ENCODE measurements at places on chromosomes 5 and 9.

DNA sequence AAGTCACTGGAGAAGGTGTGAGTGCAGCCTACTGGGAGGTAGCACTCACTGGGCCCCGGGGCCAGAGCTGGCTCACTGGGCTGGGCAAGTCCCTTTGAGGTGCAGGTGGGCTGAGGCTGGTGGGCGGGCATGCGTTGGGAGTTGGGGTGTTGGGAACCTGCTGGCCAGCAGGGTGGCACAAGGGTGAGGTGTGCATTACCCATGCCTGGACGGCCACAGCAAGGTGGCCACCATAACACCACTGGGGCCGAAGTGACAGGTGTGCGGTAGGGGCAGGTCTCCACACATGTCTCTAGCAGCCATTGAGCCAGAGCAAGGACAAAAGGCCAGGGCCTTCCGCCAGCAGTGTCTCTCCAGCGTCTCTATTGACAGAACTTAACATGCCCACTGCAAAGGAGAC, 22.6 kb downstream of the PRRT1B start:
- no peak for DNase-seq

- DNase-seq = no peak
These were observed 1.7 kb downstream of the ADRA1B start for GRCh38 chr5:159917994-159918393.

- no peak for DNase-seq
These were observed 11.1 kb upstream of the ARAP3 start for GRCh38 chr5:141692919-141693725.

- no peak for DNase-seq
These were observed 25.0 kb downstream of the CCDC69 start for GRCh38 chr5:151198861-151199260.

GRCh38 chr9:130986356-130986965, 22.5 kb upstream of the LAMC3 start:
- DNase-seq = no peak

DNA sequence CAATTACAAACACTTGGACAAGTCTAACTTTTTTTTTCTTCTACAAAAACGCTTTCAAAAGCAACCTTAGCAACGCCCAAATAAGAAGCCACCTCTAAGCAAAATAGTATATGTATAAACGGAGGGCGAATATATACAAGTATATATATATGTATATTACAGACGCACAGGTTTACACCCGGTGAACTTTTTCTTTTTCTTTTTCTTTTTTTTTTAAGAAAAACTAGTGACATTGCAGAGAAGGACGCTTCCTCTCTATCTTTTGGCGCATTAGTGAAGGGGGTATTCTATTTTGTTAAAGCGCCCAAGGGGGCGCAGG, 200 bp downstream of the NPR3 start:
- no peak for DNase-seq

DNA sequence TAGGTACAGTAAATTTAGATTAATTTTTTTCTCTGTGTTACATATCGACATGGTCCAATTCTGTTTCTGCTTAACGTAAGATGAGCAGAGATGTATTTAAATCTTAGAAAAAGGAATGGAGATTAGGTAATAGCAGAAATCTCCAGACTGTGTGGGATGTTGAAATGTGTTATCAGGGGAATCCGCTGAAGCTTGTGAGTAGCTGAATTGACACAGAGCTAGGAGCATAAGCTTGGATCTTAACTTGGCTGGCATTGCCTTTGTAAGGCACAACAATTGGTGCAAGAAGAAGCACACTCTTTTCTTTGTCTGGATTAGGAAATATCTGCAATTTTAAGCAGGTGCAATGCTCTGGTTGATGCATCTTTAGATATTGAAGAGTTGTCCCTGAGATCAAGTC, 53.1 kb downstream of the PLPPR1 start:
- no peak for DNase-seq

DNA sequence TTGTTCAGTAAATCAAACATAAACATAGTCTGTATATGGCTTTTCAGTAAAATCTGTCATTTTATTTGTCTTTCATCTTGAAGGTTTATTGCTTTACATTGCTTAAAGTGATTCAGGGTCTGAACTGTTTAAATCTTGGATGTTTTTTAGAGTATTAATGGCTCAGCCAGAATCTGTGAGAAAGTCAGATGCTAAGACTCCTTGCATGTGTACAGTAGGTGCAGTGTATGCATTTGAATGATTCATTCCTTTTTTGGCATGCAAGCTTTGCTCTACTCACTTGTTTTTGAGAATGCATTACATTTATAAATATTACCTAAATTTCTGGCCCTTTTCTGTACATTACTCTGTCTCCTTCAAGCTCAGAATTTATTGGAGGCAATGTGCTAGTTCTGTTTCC, 271.0 kb upstream of the RIOK2 start:
- no peak for DNase-seq

GRCh38 chr9:93664549-93665120, 88.3 kb downstream of the PHF2 start:
- no peak for DNase-seq

DNA sequence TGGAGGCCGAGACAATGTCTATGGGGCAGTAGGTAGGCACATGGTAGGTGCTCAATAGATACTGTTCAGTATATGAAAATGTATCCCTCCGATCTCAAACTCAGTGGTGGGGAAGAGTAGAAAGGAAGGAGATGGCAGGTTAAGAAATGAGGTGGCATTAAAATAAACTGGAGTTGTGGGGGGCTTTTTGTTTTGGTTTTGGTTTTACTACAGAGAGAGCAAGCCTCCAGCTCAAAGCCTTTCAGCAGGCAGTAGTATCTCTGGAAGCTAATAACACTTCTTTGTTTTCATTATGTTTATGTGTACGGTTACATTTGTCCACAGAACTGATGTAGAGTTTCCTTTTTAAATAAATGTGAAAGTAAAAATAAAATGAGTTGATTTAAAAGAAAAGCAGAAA, 8.6 kb downstream of the MFAP3 start:
- DNase-seq = no peak

- DNase-seq = no peak
These were observed 197.8 kb upstream of the ZNF618 start for GRCh38 chr9:113678119-113678858.

GRCh38 chr9:126407114-126407870, 80.7 kb downstream of the MVB12B start:
- DNase-seq = no peak

- no peak for DNase-seq
These were observed 257.7 kb downstream of the EPB41L4A start for GRCh38 chr5:112161392-112161748.

DNA sequence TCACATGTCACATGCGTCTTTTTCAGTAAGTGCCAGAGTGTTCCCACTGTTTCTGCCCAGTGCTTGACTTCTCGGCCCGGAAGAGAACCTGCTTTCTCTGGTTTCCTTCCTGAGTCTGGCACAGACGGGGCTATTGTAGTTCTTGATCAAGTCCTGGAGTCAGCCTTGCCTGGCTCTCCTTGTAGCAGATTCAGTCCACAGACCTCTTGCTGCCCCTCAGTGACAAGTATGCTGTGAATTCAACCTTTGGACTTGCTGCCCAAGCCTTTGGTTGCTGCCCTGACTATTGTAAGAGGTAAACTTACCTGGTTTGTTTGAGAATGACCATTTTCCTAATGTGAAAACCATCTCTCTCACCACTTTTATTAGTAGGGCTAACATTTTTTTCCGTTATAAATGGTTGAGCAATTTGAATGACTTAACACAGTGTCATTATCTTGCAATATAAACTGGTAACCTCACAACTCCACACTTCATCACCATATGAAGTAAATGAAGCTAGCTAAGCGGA, 24.7 kb downstream of the ZBTB34 start:
- DNase-seq = no peak

DNA sequence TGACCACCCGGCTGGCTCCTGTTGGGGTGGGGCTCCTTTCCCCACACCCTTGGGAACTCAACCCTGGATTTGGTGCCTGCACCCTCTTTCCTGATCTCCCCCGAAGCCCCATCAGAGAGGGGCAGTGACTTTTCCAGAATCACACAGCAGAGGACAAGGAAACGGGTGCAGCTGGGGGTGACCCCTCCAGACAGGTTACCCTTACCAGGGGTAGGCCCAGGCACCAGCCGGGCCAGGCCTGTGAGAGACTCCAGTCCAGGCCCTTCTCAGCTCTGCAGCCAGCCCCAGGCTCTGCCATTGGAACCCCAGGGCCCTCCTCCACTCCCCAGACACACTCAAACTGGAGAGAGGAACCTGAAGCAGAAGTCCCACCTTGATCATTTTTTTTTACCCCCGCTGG, 19.0 kb upstream of the PHYHD1 start:
- DNase-seq = no peak

DNA sequence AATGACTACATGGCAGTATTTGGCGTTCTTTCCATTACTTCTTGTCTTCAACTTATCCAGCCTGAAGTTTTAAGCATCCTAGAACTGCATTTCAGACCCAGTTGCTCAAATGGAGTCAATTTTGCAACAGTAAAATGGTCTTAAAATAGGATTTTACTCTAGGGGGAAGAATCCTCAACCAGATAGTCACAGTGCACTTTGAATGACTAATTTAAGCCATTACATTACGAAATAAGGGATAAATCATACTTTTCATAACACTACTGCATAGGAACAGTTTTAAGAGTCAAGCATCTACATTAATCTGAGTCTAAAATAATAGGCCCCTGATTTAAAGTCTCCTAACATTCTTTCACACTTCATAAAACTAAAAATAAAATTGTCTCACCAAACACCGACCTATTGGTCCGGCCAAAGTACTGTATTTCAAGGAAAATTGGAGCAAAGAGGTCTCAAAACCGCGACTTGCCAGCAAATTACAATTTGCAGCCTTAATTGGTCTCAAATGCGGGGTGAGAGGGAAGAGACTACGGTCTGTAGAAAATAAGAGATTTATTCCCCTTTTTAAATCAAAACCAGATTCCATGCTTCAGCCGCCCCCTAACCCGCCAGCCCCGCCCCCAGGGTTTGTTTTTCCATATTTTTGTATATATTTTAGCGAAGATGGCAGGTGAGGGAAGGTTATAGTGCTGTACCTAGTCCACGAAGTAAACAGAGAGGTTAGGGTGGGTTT, 1.2 kb upstream of the SMARCA2 start:
- no peak for DNase-seq

GRCh38 chr5:51882647-51883046, 499.4 kb downstream of the ISL1 start:
- DNase-seq = no peak

DNA sequence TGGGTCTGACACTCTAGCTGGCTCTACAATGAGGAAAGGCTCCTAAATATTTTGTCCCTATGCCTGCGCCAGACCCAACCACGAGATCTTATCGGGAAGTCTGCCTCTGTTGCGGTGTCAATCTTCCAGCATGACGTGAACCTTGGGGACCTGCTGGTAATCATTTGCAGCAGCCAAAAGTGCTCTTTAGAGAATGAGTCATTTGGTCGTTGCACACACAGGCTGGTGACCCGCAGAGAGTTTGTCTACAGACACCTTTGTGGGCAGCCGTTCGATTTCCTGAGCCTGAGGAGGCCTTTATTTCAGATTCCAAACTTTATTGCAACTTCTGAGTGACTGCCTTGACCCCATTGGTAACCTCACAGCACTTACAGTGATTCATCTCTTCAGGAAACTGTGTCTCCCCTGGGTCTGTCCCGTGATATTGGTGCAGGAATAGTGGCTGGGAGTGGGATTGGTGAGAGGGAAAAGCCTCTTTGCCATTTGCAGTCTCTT, 326.1 kb downstream of the NSG2 start:
- DNase-seq = no peak

DNA sequence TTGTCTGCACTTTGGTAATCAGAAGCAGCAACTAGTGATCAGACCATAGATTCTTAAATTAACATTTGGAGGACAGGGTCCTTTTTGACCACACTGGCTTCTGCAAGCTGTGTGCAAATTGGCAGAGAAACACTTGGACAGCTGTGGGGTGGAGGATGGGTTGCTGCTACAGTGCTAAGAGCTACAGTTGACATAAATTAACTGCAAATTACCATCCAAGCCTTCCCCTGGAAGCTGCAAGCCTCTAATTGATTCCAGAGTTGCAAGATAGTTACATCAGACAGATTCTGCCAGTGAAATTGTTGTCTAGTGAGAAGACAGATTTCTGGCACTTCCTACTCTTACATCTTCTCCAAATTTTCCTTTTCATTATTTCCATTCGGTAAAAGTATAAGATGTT, 517.7 kb downstream of the DIRAS2 start:
- DNase-seq = no peak

- DNase-seq = no peak
These were observed 13.0 kb upstream of the OXCT1 start for GRCh38 chr5:41883243-41883642.

DNA sequence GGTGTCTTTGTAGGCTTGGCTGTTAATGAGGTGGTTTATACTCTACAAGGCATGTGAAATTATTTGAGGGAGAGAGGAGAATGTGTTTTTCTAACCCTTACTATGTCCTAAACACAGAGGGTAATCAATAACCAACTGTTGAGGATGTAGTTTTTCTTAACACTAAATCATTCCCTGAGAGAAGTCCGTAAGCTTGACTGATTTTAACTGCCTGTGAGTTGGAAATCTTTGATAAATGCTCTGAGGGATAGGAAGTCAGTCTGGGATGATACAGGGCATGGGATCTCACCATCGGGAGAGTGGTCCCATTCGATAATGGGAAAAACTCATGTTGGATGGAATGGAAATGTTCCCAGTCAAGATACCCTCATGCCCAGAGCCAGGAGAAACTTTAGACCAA, 249.6 kb downstream of the PDZD2 start:
- no peak for DNase-seq

DNA sequence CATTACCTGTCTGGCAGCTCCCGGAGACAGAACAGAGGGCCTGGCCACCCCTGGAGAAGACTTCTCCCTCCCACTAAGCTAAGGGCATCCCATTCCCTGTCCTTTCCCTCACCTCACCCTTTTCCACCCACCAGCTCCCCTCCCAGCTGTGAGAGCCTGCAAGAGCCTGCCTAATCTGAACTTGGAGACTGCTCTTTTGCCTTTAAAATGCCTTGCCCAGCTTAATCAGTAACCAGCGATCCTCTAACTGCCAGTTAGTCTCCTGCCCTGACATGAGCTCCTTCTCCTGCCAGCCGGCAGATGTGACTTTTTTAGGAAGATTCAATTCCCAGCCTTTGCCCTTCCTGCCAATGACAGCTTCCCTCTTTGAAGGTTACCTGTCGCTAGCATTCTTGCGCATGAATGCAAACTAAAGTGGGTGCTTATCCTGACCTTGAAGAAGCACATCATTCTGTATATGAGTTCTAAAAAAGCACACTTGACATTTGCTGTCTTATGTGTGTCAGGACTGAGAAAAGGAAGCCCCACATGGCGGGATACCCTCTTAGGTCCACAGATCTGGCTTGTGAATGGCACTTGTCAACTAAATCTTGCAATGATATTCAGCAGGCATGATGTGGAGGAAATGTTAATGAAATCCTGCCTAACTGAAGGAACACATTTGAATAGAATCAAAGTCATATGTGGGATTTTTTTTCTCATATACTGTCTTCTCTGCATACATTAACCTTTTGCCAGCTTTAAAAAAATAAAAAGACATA, 411.2 kb upstream of the SLC30A5 start:
- DNase-seq = no peak

GRCh38 chr9:121071756-121072421, 2.9 kb upstream of the CNTRL start:
- DNase-seq = no peak

- no peak for DNase-seq
These were observed 170.1 kb downstream of the SEMA5A start for GRCh38 chr5:9375756-9376155.

GRCh38 chr5:6576861-6577501, 55.9 kb downstream of the NSUN2 start:
- no peak for DNase-seq

Measured in activated naive CD4-positive, alpha-beta T cell (primary cell).